ENCODE measurements at places on chromosomes 4 and X. TPM values are rescaled to one million over a fixed set of nuclear protein-coding genes. Genes with fewer than 3 reads are reported as not detected.
A peak's percentile ranks its signal among the peaks of the same experiment; 100 is the strongest.

DNA sequence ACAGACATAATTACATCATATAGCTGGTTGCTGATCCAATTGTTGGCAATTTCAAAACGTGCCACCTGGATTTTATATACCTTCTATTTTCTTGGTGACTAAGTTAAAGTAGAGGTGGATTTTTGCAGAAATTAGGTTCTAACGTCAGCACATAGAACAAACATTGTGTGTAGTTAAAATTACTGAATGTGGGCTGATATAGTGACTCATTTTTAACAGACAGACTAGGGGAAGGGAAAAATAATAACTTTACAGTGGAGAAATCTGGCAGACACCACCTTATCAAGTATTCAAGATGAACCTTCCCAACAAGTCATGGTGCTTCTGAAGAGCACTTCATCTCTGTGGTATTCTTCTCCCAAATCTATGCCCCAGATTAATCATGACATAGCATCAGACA, 134.5 kb downstream of the UCHL1 start:
- no peak for ATAC-seq

- ATAC-seq: peak; percentile 99
Observed at GRCh38 chr4:123462007-123462406, 65.4 kb downstream of the SPRY1 start.

DNA sequence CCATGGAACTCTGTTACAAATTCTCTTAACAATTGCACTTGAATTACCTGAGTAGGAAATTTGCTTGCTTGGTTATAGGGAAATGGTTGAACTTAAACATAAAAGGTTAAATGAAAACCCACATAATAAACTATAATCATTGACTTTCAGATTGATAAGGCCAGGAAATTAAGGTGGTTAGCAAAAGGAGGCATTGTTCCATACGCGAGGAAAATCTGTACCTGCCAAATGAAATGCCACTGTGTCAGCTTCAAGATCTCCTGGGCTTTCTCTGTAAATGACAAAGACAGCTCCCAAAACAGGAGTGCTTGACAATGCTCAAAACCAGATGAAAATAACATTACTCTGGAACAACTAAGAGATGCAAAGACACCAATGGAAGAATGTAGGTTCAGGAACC, 125.5 kb upstream of the KLF3 start:
- ATAC-seq: no peak

DNA sequence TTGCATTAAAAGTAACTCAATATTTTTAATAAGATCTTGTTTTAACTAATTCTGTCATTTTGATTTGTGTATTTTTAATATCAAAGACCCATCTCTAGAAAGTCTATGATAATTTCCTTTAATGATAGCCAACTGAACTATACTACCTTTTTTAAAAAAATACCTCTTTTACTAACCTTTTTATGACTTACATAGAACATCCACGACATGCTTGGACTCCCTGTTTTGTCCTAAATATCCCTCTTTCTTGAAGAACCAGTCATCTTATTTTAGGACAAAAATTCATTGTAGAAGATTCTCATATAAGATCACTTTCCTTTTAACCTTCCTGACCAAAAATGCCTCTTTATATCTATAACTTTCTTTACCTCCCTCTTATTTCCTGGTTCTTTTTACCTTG, 76.8 kb upstream of the GC start:
- no peak for ATAC-seq

GRCh38 chrX:71111141-71111843, at the start of gene IL2RG:
Gene IL2RG (minus strand): TSS chrX:71111577. CDS start chrX:71111539, 38 bp downstream.
- ATAC-seq: peak; percentile 85

- ATAC-seq: no peak
Observed at GRCh38 chr4:75823812-75824211, 78.4 kb downstream of the PPEF2 start.

DNA sequence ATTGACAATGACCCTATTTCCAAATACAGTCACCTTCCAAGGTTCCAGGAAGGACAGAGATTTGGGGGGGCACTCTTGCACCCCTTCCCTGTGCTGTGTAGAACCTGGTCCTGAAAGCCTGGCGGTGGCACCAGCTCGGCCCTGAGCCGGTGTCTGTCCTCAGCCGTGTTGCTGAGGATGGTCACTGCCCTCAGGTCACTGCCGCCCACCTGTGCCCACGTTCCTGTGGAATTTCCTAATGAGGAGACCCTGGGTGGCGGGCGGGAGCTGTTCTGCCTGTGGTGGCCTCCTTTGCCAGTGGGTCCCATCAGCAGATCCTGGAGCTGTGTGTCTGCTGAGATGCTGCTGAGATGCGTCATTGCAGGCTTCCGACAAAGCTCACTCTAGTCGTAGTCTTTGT, 32.9 kb downstream of the NELFA start:
- ATAC-seq: no peak

DNA sequence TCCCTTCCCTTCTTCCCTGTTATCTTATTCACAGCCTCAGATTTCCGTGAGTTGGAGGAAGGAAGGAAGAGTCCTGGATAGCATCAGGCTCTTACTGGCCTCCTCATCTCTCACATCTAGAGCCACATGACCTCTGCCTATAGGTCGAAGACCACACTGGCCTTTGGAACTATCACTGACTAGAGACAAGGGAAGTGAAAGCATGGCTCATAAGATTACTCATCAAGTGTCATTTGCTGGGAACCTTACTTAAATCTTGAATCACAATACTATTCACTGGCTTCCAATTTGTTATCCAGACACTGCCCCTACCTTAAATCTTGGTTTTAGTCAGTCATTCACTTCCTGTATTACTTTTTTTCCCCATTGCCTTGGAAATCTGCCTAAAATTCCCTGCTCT, 61.6 kb upstream of the MTMR8 start:
- ATAC-seq: no peak

DNA sequence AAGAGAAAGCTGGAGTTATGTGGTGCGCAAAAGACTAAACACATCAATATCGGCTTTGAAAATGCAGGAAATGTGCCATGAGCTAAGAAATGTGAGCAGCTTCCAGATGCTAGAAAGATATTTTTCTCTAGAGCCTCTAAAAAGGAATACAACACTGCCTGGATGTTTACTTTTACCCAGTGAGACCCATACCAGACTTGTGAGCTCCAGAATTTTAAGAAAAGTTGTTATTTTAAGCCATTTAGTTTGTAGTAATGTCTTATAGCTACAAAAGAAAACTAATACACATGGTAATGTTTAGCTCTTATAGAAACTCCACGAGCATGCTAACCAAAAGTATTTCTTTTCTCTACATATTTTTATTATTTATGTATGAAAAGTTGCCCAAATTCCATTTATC, 1389.4 kb downstream of the C4orf33 start:
- ATAC-seq: no peak

GRCh38 chr4:33200377-33200776, 2480.2 kb downstream of the PCDH7 start:
- no peak for ATAC-seq

GRCh38 chr4:1767061-1767769, 25.9 kb upstream of the FGFR3 start:
- ATAC-seq: peak; percentile 10

DNA sequence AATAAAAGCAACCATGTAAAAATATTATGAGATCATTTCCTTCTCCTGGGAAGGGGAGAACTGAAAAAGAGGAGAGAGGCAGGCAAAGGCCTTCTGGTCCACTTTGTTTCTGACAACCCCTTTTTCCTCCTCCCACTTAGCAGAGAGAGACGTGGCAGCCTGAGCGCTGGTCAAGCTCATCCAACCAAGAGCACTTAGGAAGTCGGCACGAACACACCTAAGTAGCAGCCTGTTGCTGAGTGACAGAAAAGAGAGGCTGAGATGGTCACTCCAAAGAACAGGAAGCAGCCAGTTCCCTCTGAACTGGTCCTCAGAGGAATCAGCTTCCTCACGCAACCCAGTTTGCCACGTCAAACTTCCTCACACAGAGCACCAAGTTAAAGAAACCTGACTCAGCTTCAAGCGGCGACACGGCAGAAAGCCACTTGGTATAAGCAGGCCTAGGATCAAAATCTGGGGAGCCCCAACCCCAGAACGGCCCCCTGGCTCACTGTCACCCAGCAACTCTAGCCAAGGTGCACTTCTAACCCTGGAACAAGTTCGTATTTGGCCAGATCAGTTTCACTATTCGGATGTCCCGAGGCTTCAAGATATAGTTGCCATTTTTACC, 861 bp downstream of the SEC24D start:
- ATAC-seq: peak; percentile 76

The CXCL5 gene
- total RNA-seq: 0.12 TPM

The RPL34 gene
- total RNA-seq: 1,021 TPM

The KCTD8 gene
- not detected for total RNA-seq

The SPIN2A gene
- total RNA-seq: not detected

The CPZ gene
- total RNA-seq: 0.80 TPM

The KDM6A gene
- 28.0 TPM for total RNA-seq

The CCDC160 gene
- 0.20 TPM for total RNA-seq

The RAB40AL gene
- total RNA-seq: 0.68 TPM

The EIF1AX gene
- total RNA-seq: 81.6 TPM

The PPP2R2C gene
- total RNA-seq: 65.7 TPM

The TMEM154 gene
- 120 TPM for total RNA-seq

The CISD2 gene
- 15.5 TPM for total RNA-seq

The DGAT2L6 gene
- not detected for total RNA-seq

The MAGEB17 gene
- total RNA-seq: not detected

Data from esophagus mucosa (tissue), 1 donor.